ENCODE measurements at places on chromosomes 1 and 21.
A peak's percentile ranks its signal among the peaks of the same experiment; 100 is the strongest.

GRCh38 chr1:44713321-44713781 lies 17.6 kb downstream of the RNU5D-1 start:
- DNase-seq = no peak

DNA sequence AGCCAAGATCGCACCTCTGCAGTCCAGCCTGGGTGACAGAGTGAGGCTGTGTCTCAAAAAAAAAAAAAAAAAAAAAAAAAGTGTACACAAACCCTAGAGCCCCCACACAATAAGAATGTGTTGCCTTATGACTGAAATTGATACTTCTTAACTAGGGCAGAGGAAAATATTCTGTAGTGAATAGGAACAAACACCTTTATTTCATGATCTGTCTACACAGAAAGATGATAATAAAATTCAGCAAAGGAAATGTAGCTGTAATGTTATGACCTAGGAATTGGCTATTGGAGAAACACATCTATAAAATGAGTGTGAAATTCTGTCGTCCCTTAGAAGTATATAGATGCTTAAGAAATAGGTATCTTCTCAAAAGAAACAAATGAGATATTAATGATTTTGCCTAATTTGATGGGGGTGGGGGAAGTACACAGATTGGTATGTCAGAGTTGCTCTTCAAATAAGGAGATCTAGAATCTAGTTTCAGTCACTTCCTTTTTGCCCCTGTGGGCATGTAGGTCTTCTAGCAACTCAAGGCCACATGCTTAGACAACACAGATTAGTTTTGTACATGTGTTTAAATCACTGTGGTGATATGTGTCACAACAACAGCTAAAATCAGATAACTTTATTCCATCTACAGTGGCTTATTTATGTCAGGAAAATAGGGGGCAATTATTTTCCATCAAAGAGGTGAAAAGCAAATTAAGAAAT lies 10.7 kb upstream of the GPR25 start:
- no peak for DNase-seq

GRCh38 chr1:204180133-204180532 lies 14.0 kb upstream of the REN start:
- DNase-seq = peak; percentile 9

DNA sequence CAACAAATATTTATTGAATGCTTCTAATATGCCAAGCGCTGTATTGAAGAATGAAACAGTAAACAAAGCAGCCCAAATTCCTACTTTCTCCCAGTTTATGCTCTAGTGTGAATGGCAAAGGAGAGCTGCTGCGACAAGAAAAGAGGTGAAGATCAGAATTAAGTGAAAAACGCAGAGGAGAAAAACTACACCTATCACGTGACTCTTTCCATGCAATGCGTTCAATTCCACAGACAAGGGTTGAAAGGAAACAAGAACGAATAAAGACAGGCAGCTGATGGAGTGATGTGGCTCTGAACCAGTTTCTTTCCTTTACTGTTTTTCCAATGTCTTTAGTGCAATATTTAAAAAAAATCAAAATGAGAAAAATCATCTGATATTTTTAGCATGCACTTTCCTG lies 23.6 kb downstream of the MT1HL1 start:
- DNase-seq = no peak

- no peak for DNase-seq
Measured at GRCh38 chr1:9004700-9005394, 21.4 kb downstream of the SLC2A7 start.

Data from NCI-H2171 (cell line).